Activated CD8-positive, alpha-beta T cell treated with anti-CD3 and anti-CD28 coated beads for 36 hours (primary cell): ENCODE measurements at places on chromosomes 4 and X. TPM values are rescaled to one million over a fixed set of nuclear protein-coding genes. Genes with fewer than 3 reads are reported as not detected.
A peak's percentile ranks its signal among the peaks of the same experiment; 100 is the strongest.

DNA sequence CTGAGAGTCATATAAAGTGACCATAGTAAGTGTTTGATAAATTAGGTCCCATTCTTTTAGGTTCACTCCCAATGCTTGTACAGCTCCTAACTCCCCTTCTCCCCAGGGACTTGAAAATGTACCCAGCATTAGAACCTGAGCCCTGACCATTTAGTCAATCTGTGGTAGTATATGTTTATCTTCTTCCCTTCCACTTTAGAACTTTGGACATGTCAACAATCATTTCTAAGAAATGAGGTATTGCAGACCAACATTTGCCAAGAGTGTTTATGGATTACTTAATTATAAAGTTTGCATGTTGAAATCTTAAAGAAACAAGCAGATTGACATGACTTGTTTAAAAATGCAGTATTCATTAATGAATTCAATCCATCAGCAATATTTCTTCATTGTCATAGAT, 26.0 kb downstream of the AFM start:
- H3K27ac ChIP-seq, result no peak overlapping the region
- H3K4me3 ChIP-seq, result no peak overlapping the region
- H3K4me1 ChIP-seq, result no peaks in the 10 kb centered on the region
- DNase-seq, result no peak

- H3K27me3 ChIP-seq, result peaks cover 16% of the 10 kb centered on the region
- H3K4me3 ChIP-seq, result peak overlapping the region; percentile 79
- H3K27ac ChIP-seq, result peak overlapping the region; percentile 42
- H3K4me1 ChIP-seq, result peaks cover 25% of the 10 kb centered on the region
Observed at GRCh38 chr4:48017108-48017571, 568 bp downstream of the NIPAL1 start.

GRCh38 chr4:5503336-5503936, 204.9 kb downstream of the EVC2 start:
- H3K27ac ChIP-seq, result no peak overlapping the region
- DNase-seq, result no peak
- no peaks in the 10 kb centered on the region for H3K4me1 ChIP-seq
- no peak overlapping the region for H3K4me3 ChIP-seq

DNA sequence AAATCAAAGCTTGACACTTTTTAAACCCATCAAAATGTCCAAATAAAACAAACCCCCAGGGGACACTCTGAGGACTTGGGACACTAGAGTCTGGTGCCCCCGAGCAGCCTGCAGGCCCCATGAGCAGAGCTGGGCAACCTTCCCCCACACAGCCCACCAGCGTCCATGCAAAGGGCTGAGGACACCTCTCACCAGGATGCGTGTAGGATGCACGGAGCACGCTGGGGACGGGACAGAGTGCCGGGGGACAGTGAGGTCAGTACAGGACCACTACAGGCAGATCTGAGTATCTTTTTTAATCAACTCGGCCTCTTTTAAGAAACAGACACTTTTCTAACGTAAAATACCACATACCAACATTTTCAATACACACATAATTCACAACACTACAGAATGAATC, 6.9 kb downstream of the GAK start:
- no peaks in the 10 kb centered on the region for H3K27me3 ChIP-seq
- H3K4me1 ChIP-seq, result peaks cover 61% of the 10 kb centered on the region
- peak overlapping the region; percentile 87 for H3K27ac ChIP-seq
- no peak for DNase-seq

The TBC1D9 gene
- total RNA-seq, result not detected

The SPANXA1 gene
- total RNA-seq, result not detected

- peaks cover 11% of the 10 kb centered on the region for H3K4me1 ChIP-seq
- H3K27ac ChIP-seq, result no peak overlapping the region
- H3K27me3 ChIP-seq, result peaks cover 29% of the 10 kb centered on the region
- H3K4me3 ChIP-seq, result no peak overlapping the region
- H3K36me3 ChIP-seq, result no peaks in the 10 kb centered on the region
- DNase-seq, result peak; percentile 13
Observed at GRCh38 chrX:1111601-1112300, 100.7 kb downstream of the CRLF2 start.

The MAGEA12 gene
- total RNA-seq, result not detected

The RBPJ gene
- total RNA-seq, result 151 TPM

The USP17L19 gene
- total RNA-seq, result not detected

- H3K27ac ChIP-seq, result peak overlapping the region; percentile 71
- peaks cover 25% of the 10 kb centered on the region for H3K36me3 ChIP-seq
- H3K27me3 ChIP-seq, result no peaks in the 10 kb centered on the region
Observed at GRCh38 chrX:68508799-68509198, 9.9 kb downstream of the YIPF6 start.

The TBC1D14 gene
- 36.3 TPM for total RNA-seq

DNA sequence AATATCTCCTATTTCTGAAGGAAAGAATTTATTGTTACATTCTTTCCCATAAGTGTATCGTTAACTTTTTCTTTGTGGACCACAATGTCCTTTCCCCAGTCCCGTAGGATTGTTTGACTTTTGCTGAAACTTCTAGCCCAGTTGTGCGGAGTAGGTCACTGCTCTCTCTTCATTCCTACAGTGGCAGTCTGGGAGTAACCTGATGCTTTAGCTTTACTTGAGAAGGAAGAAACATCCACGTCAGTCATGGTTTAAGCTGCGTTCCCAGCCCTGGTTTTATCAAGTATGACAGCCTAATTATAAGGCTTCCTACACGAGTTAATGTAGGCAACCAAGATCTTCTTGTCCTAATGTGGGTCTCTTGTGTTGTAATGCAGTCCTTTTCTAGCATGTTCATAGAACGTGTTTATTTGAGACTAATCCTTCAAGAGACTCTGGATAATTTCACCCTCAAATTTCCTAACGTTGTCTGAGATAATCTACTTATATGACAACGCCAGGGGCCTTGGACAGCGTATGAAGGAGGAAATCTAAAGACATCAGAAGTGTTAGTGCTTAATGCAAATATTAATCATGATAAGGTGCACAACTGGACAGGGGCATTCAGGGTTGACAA, 40.8 kb upstream of the GRPR start:
- no peak overlapping the region for H3K27ac ChIP-seq
- no peaks in the 10 kb centered on the region for H3K36me3 ChIP-seq
- no peak overlapping the region for H3K4me3 ChIP-seq
- DNase-seq, result no peak
- H3K27me3 ChIP-seq, result peaks cover 9% of the 10 kb centered on the region
- H3K4me1 ChIP-seq, result no peaks in the 10 kb centered on the region

The PAGE4 gene
- total RNA-seq, result not detected

- no peak for DNase-seq
- H3K27ac ChIP-seq, result no peak overlapping the region
- no peaks in the 10 kb centered on the region for H3K4me1 ChIP-seq
Observed at GRCh38 chr4:151197247-151197646, 79.7 kb upstream of the PRSS48 start.

DNA sequence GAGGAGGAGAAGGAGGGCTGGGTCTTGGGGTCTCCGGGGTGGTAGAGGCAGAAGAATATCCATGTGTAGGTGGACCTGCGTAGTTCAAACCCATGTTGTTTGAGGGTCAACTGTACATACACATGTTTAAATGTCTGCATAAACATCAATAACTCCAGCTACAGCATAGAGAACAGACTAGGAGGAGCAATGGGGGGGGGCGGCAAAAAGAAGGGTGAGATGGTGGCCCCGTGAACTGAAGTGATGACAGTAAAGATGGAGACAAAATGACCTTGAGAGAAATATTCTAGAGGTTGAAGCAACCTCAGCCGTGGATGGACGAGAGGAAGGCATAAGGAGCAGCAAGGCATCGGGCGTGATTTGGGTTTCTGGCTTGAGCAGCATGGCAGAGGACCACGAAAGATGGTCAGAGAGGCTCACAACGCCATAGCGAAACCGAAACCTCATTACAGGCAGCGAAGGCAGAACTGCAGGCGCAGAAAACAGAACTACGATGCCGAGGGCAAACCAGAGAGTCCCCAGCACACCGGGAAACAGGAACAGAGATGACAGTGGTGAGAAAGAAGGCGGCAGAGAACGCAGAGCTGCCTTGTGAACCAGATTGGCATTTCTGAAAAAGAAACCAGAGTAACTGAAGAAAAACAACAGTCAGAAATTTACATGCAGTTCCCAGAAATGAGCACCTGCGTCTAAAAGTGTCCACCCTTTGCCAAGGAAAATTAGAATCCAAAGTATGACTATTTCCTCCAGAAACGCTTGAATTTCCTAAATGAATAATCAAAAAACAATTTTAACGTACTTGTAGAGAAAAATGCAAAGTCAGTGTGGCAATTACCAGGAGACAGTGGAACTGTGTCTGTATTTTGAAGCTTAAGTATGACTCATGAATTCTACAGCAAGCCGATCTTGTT, 50.3 kb upstream of the ENPP6 start:
- peak overlapping the region; percentile 79 for H3K4me3 ChIP-seq
- H3K36me3 ChIP-seq, result no peaks in the 10 kb centered on the region
- peak overlapping the region; percentile 95 for H3K27ac ChIP-seq
- DNase-seq, result peak; percentile 90
- no peaks in the 10 kb centered on the region for H3K27me3 ChIP-seq

DNA sequence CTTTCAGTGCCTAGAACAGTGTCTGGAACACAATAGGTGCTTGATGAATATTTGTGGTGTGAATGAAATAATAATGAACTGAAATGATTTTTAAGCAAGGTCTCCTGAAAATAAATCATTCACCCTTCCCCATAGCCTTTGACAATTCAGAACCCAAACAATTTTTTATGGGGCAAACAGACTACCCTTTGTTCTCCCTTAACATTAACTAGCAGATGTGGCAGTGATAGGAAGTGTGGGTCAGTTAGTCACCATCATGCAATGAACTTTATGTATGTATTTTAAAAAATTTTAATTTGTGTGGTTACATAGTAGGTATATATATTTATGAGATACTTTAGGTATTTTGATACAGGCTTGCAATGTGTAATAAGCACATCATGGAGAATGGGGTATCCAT, 27.2 kb upstream of the CD40LG start:
- peaks cover 77% of the 10 kb centered on the region for H3K4me1 ChIP-seq
- no peaks in the 10 kb centered on the region for H3K36me3 ChIP-seq
- no peak for DNase-seq
- H3K27me3 ChIP-seq, result no peaks in the 10 kb centered on the region
- H3K27ac ChIP-seq, result peak overlapping the region; percentile 78

- no peak for DNase-seq
- peak overlapping the region; percentile 99 for H3K27ac ChIP-seq
- H3K27me3 ChIP-seq, result no peaks in the 10 kb centered on the region
- peaks cover 43% of the 10 kb centered on the region for H3K4me1 ChIP-seq
- peaks cover 67% of the 10 kb centered on the region for H3K36me3 ChIP-seq
Observed at GRCh38 chrX:71109051-71109450, 2.3 kb downstream of the IL2RG start.

DNA sequence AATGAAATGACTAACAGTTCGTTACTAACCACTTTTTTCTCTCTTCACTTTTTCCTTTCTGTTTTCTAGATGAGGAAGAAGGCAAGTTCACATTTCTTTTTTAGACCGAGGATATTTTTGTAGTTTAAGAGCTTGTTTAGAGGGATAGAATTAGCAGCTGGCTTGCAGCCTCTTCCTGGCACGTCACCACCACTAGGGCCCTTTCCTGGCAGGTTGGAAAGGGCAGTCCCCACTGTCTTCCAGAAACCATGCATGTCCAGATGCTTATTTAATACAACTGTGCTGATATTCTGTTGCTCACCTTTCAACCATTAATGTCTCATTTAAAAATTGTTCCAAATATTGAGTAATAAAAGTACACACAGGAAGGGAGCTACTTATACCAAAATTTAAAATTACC, 209.5 kb upstream of the PACRGL start:
- no peaks in the 10 kb centered on the region for H3K36me3 ChIP-seq
- no peak overlapping the region for H3K4me3 ChIP-seq
- H3K4me1 ChIP-seq, result no peaks in the 10 kb centered on the region
- no peaks in the 10 kb centered on the region for H3K27me3 ChIP-seq
- no peak overlapping the region for H3K27ac ChIP-seq

The RRH gene
- total RNA-seq, result not detected

DNA sequence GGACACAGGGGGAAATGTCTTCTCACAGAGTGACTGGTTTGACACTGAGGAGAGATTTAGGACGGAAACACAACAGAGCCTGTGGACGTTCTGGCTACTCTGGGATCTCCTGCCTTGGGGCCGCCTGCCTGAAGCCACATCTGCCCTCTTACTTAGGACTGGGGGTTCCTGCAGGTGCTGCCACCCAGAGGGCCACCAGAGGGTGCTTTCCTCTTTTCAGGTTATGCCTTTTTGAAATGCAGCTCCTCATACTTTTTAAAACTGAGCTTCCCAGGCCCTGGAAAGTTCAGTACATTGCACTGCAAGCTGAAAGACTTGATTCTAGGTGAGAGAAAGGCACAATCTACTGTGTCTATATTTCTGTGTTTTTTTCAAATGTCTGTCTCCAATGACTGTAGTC, 92.2 kb upstream of the PGRMC2 start:
- no peaks in the 10 kb centered on the region for H3K4me1 ChIP-seq
- no peaks in the 10 kb centered on the region for H3K27me3 ChIP-seq
- DNase-seq, result peak; percentile 24
- H3K4me3 ChIP-seq, result no peak overlapping the region
- H3K36me3 ChIP-seq, result no peaks in the 10 kb centered on the region

DNA sequence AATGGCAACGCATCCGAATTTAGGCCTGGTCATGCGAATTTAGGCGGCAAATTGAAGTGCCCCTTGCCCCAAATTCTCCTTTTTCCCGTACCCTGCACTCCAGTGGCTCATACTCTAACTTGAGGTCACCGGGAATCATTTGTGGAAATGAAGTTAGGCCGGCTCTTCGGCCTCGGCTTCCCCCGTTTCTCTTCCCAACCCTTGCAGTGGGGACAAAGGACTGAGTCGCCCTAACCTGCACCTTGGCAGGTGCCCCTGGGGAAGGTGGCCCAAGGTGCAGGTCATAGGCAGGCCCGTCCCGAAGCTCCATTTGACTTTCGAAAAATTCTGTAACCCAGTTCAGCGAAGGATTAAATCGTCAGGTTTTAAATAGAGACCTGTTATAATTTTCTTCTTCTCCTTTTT, 811 bp downstream of the SRD5A3 start:
- peak overlapping the region; percentile 85 for H3K27ac ChIP-seq
- peaks cover 23% of the 10 kb centered on the region for H3K4me1 ChIP-seq
- no peak for DNase-seq
- peak overlapping the region; percentile 83 for H3K4me3 ChIP-seq
- H3K36me3 ChIP-seq, result no peaks in the 10 kb centered on the region
- H3K27me3 ChIP-seq, result no peaks in the 10 kb centered on the region

GRCh38 chr4:157821814-157822213, 351.0 kb downstream of the GASK1B start:
- H3K27me3 ChIP-seq, result no peaks in the 10 kb centered on the region
- no peak overlapping the region for H3K4me3 ChIP-seq
- DNase-seq, result no peak
- H3K4me1 ChIP-seq, result no peaks in the 10 kb centered on the region
- H3K36me3 ChIP-seq, result no peaks in the 10 kb centered on the region

DNA sequence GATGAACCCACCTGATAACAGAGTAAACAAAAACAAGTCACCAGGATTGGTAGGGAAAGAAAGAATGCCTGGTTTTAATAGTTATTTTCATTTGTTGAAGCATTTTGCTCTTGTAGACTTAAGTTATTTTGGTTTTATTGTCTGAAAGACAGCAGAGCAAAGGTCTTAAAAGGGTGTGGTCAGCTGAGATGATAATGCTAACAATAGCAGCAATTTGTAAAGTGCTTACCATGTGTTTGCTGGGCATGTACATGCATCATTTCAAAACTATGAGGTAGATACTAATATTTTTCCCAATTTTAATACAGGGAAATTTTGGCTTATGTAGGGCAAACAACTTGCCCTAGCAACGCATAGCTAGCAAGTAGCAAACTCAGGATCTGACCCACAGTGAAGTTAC, 46.8 kb upstream of the SLC10A4 start:
- H3K27me3 ChIP-seq, result no peaks in the 10 kb centered on the region
- H3K4me1 ChIP-seq, result peaks cover 10% of the 10 kb centered on the region
- no peak overlapping the region for H3K4me3 ChIP-seq
- DNase-seq, result no peak
- H3K27ac ChIP-seq, result no peak overlapping the region
- no peaks in the 10 kb centered on the region for H3K36me3 ChIP-seq
